Stimulated activated CD4-positive, alpha-beta T cell treated with anti-CD3 and anti-CD28 coated beads, Interleukin-4, amount 100 ng/mL, for 1 hour (primary cell): ENCODE measurements at places on chromosomes 1 and 21.

DNA sequence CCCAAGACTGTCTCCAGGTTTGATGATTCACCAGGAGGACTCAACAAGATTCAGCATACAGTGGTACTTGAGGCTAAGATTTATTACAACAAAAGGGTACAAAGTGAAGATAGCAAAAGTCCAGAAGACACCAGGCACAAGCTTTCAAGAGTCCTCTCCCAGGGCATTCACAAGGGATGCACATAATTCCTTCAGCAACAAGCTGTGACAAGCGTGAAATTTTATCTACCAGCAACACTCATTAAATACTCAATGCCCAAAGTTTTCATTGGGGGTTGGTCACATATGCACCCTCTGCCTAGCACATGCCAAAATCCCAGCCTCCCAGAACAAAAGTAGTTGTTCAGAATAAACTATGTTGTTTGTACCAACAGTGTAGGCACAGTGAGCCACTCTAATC, 62.3 kb downstream of the PRKACB start:
- no peak for DNase-seq

- no peak for DNase-seq
Measured at GRCh38 chr1:1858382-1859086, 32.4 kb downstream of the GNB1 start.

DNA sequence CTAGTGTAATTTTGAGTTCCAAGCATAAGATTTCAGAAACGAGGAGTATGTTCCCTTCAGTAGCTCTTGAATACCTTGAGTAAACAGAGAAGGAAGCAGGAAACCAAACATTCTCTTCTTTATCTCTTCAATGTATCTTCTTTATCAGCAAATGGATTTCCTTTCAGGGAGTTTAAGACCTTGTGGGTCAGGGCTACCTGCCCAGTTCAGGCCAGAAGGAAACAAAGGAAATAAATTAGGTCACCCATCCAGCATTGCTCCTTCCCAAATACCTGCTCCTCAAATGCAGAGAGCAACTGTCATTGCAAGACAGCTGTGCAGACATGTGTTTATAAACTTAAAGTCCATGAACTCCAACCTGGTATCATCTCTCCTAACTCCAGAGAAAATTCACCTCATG, 130.1 kb upstream of the SOD1 start:
- no peak for DNase-seq

DNA sequence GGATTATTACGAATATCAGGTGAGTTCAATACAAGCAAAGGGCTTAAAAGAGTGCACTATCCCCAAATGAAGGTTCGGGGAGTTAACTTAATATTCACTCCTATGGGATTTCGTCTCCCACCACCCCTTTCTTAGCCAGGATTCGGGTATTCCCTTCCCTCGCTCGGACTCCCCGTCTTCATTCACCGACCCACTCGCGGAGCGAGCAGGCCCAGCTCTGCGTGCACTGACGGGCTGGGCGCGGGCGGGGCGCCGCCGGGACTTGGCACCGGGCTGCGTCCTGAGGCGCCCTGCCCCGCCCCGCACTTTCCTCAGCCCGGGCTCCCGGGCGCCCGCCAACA, 7.7 kb upstream of the MPZL1 start:
- peak; percentile 81 for DNase-seq

- no peak for DNase-seq
Measured at GRCh38 chr21:28356422-28356821, 636.3 kb downstream of the LTN1 start.

GRCh38 chr1:227397354-227397978, 79.2 kb upstream of the CDC42BPA start:
- no peak for DNase-seq

GRCh38 chr1:239448911-239449310, 62.5 kb downstream of the CHRM3 start:
- no peak for DNase-seq

- no peak for DNase-seq
Measured at GRCh38 chr1:2084306-2084705, 34.1 kb downstream of the PRKCZ start.

- DNase-seq = no peak
Measured at GRCh38 chr1:5311634-5312292, 657.4 kb downstream of the AJAP1 start.

- no peak for DNase-seq
Measured at GRCh38 chr1:226916497-226916896, 23.6 kb upstream of the COQ8A start.

GRCh38 chr21:29499734-29500343, 201.1 kb downstream of the BACH1 start:
- peak; percentile 1 for DNase-seq

GRCh38 chr1:154171223-154171583, 16.3 kb upstream of the NUP210L start:
- DNase-seq = no peak

DNA sequence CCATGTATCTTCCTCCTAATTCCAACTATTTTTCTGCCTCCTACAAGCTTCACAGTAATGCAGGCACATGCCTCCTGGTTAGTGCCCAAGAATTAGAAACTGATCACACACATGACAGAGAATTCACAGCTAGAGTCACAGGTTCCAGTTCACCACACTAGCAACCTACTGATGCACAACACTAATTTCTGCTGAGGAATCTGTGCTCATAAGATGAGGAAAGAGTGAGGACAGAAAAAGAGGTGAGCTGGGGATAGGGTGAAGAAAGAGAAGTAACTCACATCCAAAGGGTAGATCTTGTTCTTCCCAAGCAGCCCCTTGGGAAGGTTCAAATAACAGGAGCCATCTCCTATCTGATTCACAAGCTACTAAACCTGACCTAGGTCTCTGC, 61.3 kb downstream of the PUM1 start:
- no peak for DNase-seq

- DNase-seq = no peak
Measured at GRCh38 chr1:221099747-221100595, 220.7 kb downstream of the HLX start.

GRCh38 chr1:67777016-67777415, 56.3 kb downstream of the GNG12 start:
- DNase-seq = no peak

- DNase-seq = no peak
Measured at GRCh38 chr1:67355745-67356424, 48.2 kb downstream of the IL12RB2 start.

DNA sequence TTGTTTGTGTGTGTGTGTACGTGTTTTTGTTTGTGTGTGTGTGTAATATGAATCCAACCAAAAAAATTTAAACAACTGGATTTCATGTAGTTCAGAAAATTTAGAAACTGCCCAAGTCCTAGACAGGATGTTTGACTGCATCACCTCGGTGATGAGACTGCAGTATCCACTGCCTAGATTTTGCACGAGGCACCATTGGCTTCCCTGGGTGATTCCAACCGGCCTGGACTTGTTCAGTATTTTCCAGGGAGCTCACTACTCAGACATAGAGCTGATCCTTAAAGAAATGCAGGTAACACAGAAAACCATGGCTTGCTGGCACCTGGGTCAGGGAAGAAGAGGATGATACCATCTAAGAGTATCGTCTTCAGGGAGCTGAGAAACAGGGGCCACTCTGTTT, 18.2 kb upstream of the KCNK2 start:
- no peak for DNase-seq

DNA sequence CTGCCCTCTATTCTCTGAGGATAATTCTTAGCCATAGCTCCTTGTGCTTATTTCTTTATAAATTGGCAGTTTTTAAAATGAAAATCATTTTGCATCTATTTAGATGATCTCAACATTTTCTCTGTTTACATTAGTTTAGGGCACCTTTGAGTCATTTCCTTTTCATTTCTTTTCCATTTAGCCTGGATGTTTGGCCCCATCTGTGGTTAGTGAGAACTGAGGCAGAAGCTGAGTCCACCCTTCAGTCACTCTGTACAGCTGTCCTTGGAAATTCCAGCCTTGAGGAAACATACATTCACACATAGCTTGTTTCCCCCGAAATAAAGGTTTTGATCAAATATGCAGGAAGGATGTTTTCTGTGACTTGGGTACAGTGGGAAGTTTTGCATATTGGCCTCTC, 123.7 kb downstream of the NTNG1 start:
- DNase-seq = no peak

GRCh38 chr1:155487541-155487940, 75.1 kb downstream of the ASH1L start:
- DNase-seq = no peak

DNA sequence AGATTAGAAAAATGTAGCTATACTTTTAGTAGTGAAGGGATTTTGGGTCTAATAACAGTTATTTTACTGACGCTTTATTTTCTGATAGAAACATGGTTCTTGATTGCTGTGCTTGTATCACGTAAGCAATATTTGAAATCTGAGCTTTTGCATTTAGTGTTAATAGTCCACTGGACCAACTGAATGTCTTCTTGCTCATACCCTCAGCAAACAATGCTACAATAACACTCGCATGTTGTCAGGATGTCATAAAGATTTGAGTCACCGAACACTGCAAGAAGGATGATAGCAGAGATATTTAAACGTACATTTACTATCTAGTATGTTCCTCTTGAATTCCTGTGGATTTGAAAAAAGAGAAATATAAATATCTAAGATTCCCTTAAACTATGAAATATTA, 7.5 kb downstream of the DYRK1A start:
- DNase-seq = no peak

DNA sequence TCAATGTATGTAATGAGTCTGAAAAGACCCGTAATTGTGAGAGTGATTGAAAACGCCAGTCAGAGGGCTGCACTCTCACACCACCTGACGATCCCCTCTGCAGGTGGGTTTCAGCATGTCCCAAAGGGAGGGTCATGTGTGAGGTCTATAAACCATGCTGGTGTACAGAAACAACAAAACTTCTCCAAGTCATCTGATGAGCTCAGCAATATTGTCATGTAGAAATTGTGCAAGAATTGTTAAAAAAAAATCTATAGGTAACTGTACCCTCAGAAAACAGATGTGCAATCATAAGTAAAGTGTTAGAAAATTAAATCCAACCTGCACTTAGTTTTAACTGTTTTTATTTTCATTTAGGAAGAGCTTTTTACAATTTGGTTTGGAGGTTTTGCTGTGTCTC, 152.5 kb downstream of the PCBP3 start:
- DNase-seq = no peak

GRCh38 chr1:152811050-152811449, 721 bp upstream of the LCE1B start:
- DNase-seq = no peak

DNA sequence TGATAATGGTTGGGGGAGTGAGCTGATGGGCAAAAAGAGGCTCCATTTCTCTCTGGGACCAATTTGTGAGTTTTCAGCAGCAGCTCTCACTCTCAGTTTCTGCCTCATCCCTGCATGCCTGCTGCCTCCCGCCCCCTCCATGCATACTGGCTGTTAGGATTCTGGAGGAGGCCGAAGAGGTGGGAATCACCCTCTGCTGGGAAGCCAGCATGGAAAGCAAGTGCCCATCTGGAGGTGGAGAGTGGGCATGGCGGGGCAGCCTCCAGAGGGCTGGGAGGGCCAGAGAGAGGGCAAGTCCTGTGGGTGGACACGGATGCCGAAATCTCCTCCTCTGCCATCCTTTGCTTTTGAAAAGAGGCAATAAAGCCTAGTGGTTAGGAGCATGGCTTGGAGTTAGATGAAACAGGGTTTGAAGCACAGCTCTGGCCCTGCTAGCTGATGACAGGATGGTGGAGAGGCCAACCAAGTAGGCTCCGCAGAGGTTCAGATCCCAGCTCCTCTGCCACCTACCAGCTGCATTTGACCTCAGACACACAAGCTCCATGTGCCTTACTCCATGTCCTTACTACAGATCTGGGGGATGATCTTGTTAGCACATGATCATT, 113.4 kb downstream of the GRIK3 start:
- no peak for DNase-seq

- DNase-seq = no peak
Measured at GRCh38 chr1:192303029-192303428, 13.8 kb upstream of the RGS21 start.

DNA sequence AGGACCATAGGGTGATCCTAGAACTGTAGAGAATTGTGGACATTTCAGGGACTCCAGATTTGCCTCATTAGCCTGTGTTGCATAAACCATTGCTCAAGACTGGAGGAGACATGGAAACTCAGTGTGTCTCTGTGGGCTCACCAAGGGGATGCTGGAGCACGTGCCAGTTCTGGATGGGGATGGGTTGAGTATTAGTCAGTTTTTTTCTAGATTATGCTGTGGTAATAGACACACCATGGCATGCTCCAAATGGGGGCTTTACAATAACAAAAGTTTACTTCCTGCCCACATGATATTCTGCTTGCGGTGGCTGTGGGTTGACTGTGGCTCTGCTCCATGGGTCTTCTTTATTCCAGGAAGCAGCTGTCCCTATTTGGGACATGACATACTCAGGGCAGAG, 125.4 kb downstream of the FOXD2 start:
- DNase-seq = no peak

DNA sequence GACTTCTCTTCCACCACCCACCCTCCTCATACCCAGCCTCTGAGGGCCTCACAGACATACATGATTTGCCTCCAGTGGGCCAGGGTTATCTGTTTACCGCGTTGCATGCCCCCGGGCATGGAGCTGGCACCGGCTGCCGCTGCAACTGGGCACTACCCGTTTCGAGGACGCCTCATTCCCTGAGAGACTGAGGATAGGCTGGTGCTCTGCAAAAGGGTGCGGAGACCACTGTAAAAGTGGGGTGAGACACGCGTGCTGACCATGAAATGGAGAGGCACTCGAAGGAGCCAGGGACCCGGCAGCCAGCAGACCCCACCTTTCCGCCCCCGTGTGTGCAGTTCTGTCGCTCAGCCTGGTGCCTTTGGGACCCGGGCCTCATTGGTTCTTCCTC, 20.6 kb downstream of the TP73 start:
- no peak for DNase-seq
